Natural killer cell (primary cell): ENCODE measurements at places on chromosomes 7 and 10. TPM values are rescaled to one million over a fixed set of nuclear protein-coding genes. Genes with fewer than 3 reads are reported as not detected.

INA gene
- total RNA-seq = not detected

DNA sequence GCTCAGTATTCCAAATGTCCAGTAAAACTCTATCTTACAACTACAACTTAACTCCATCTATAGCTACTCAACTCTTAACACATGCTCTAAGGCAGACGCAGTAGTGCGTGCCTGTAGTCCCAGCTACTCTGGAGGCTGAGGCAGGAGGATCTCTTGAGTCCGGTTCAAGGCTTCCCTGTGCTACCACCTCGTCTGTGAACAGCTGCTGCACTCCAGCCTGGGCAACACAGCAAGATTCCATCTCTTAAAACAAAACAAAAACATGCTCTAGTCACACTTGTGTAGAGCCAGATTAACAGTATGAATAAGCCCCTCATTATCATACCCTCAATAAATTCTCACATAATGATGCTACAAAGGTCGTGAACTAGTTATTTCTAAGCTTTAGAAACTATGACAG lies 3.6 kb downstream of the BAZ1B start:
- no peak for DNase-seq

DNA sequence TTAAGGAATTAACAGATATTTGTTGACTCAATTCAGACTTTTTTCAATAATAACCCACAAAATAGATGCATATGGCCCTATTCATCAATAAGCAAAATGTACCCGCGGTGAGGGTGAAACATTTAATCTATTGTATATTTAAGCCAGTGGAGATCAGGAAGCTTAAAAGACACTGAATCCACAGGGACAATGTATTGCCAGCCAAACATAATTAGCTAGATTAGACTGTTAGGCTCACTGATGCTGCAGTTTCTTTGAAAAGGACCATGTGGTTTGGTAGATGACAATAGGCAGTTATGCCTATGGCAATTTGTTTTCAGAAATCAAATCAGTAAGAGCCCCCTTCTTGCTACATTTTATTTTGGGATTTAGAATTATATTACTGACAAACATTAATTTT lies 87.3 kb upstream of the PLXDC2 start:
- no peak for DNase-seq

DNA sequence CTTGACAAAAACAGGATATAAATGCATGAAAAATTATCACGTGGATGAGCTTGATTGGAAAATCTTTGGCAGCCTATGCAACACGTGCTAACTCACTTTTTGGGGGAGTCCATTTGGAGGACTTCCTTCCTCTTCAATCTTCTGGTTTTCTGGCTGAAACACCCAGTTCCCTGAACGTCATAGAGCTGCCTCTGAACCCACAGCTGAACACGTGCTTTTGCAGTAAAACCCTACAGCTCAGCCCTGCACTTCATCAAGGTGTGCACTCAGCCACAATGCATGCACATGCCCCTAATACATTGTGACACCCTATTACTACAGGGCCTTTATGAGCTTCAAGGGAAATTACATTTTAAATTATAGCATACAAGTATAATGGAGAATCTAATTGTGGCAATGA lies 808.7 kb upstream of the AUTS2 start:
- no peak for DNase-seq

DNA sequence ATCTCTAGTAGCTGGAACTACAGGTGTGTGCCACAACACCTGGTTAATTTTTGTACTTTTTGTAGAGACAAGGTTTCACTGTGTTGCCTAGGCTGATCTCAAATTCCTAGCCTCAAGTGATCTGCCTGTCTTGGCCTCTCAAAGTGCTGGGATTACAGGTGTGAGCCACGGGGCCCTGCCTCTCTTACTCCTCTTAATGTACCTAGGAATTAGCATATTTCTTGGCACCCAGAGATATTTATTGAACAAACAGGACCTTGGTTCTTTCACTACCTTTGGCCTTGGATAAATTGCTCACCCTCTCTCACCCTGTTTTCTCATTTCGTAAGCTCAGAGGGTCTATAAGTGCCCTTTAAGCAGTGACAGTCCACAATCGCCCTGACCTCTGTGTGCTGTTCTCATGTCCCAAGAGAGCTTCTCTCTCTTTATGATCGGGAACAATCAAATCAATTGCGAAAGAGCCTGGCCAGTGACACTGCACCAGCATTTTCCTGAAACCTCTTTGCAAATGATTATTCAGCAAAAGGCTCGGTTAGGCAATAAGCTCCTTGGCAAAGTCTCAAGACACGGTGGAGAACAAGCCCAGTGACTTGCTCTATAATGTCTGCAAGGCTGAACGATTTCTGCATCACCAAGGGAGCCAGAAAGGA lies 117.7 kb downstream of the APBB1IP start:
- no peak for DNase-seq

DNA sequence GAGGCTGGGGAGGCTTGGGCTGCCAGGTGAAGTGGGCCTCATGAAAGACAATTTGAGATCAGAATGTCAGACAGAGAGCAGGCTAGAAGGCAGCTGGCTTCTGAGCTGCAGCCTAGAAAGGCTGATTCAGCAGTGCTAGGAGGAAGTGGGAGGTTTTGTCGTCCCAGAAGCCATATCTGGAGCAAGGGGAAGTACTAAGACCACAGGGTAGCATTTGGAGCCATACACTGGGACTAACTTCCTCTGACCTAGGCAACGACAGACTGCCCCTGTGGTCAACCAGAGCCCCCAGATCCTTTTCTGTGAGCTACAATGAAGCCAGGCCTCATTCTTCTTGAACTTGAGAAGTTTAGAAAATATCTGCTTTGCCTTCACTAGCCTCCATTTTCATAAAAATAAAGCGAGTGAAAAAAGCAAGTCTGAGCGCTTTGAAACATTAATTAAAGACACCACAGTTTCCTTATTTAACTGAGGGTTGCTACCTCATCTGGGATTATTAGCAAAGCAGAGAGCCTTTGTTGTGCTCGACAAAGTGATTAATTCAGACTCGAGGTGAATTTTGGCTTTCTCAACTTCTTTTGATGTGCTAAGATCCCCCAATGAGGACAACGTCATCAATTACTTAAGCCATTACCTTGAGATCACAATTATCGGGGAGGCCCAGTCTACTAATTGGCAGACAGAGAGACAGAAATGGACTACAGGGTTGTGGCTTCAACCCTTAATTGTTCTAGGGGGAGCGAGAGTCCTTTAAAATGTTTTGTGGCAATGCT lies 26.6 kb downstream of the TBXAS1 start:
- DNase-seq = peak; percentile 33

DNA sequence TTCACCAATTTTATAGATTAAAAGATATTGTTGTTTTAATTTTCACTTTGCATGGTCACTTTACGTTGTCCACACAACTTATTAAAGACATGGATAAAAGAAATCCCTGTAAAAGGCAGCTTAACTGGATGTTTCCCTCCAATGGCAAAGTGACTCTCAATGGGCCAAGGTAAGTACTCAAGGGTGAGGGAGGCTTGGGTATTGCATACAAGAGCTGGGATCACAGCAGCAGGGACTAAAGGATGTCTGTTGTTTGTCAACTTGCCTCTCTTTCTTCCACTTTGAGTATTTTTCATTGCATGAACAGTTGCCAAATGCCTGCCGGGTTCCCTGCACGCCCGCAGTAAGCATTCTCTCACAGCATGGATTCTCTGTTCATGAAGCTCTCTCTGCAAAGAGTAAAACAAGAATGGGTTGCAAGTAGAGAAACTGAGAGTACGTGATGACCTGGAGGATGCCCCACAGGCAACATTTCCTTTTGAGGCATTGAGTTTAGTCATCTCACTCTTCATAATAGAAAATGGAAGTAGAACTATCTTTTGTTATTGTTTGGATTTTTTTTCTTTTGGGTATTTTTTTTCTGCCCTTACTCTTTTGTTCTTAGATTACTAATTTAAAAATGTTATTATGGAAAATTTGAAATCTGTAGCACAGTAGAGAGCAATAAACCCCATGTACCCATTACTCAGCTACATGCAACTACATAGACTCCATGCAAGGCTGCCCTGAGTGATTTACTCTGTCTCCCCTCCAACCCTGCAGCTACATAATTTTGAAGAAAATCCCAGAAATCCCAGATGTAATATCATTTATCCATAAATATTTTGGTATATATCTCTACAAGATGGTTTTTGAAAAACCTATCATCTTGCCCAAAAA lies 26.3 kb downstream of the GPR141 start:
- DNase-seq = no peak

DNA sequence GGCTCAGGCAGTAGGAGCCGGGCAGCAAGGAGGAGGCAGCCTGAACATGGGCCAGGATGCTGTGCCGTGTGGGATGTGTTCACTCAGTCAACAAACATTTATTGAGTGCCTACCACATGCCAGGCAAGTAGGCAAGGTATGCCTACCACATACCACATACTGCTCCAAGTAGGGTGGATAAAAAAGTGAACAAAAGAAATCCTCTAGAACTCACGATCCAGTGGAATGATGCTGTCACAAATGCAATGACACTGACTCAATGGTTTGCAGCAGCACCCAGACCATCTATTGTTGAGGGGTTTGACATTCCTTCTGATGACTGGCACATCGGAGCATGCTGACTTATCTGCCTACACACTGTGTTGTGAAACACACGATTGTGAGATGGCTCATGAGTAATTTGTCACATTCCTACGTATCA lies 413.5 kb downstream of the NRG3 start:
- no peak for DNase-seq

NKX6-2 gene
- not detected for total RNA-seq
